ENCODE measurements at places on chromosomes 11 and 22.
A peak's percentile ranks its signal among the peaks of the same experiment; 100 is the strongest.

GRCh38 chr11:1084561-1085439 lies 10.1 kb downstream of the MUC2 start:
- no peak for DNase-seq

GRCh38 chr11:34827228-34827627 lies 89.0 kb downstream of the APIP start:
- DNase-seq = no peak

DNA sequence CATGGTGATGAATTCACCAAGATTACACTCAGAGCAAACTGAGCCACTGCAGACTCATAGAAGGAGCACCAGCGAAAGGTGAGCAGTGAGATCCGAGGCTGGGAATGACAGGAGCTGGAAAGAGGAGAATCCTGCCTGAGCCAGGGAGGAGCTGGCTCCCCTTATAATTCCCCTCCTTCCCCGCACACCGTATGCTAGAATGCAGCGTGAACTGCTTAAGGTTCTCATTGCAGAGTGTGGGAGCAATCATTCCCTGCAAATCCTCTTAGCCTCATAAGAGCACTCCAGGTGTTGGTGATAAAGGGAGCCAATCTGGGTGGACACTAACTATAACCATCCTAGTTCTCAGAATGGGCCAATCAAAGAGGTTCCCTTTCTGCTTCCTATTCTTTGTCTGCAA lies 127.6 kb upstream of the TEAD1 start:
- no peak for DNase-seq

GRCh38 chr11:134585666-134586610 lies 173.9 kb upstream of the B3GAT1 start:
- DNase-seq = no peak

GRCh38 chr11:117381481-117382387 lies 54.1 kb downstream of the CEP164 start:
- DNase-seq = no peak

DNA sequence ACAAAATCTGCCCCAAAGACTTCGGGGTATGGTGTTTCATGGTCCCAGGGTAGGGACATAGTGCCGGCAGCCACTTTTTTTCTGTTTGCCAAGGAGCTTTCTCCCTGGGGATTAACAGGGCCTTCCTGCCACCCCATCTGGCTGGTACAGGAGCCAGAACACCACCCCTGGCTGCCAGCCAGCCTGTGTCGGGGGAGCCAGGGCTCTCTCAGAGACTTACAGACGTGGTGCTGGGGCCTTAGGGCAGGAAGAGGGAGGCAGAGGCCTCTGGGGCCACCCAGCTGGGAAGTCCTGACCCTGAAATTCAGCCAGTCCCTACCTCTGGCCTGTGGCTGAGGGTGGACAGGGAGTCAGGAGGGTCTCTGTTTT lies 52.4 kb upstream of the CDON start:
- no peak for DNase-seq

GRCh38 chr11:114354076-114354475 lies 46.2 kb downstream of the C11orf71 start:
- peak; percentile 0 for DNase-seq

- DNase-seq = no peak
Observed at GRCh38 chr22:26610072-26610958, 7.5 kb downstream of the CRYBB1 start.

DNA sequence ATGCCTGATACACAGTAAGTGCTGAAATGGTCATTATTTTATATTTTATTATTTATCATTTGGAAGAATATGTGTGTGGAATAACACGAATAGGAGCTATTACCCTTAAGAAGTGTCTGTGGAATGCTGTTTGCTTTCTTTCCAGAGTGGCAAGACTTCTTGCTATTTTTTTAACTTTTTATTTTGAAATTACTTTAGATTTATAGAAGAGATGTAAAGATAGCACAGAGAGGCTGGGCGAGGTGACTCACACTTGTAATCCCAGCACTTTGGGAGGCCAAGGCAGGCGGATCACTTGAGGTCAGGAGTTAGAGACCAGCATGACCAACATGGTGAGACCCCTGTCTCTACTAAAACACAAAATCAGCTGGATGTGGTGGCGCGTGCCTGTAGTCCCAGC lies 58.9 kb upstream of the PAX6 start:
- DNase-seq = no peak

- DNase-seq = no peak
Observed at GRCh38 chr11:118059246-118059940, 17.5 kb upstream of the TMPRSS4 start.

- DNase-seq = no peak
Observed at GRCh38 chr11:7668911-7669310, 4.4 kb downstream of the CYB5R2 start.

DNA sequence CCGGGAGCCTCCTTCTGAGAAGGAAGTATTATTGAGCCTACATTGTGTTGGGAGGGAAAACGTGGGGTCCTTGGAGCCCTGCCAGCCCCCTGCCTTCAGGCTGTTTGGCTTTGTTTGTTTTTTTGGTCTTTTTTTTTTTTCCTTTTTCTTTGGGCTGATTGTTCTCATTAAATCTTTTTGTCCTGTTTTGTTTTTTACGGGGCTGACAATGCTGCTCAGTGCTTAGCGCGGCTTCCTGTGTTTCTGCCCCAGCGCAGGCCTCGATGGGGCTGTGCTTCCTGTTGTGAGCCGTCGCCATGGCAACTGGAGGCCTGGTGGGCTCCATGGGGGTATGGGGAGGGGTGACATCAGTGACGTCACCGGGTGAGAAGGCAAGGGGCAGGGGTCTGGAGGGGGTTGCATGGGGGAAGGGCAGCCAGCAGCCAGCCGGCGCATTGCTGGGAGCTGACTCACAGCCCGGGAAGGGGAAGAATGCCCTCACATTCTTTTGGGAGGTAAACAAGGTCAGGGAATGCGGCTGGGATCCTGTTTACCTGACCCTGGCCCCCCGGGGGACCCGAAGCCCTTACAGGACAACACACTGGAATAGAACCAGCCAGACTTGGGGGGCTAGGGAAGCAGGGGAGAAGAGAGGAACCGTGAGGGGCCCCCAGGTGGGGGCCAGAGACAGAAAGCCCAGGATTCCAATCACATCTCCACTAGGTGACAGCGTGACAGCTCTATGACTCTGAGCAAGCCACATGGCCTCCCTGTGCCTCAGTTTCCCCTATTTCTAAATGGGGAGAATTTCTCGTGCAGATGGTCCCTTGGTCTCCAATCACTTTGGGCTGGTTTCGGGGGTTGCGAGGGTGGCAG lies 22.2 kb upstream of the CBX7 start:
- DNase-seq = peak; percentile 71

- no peak for DNase-seq
Observed at GRCh38 chr22:33975841-33976240, 55.6 kb upstream of the LARGE1 start.

DNA sequence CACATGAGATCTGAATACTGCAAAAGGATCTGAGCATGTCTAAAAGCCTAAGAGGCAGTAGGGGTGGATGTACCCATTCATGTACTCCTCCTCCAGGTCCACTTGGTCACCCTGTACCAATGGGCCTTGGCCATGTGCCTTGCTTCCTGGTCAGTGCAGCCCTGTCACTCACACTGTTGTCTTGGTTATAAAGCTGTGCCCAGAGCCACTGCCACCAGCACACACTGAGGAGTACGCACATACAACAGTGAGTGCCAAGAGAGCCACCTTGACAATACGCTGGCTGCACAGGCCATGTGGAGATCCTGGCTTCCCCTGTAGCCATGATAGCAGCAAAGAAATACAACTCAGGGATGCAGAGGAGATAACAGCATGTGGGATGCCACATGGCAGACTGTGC lies 96.4 kb upstream of the LDLRAD3 start:
- DNase-seq = no peak

DNA sequence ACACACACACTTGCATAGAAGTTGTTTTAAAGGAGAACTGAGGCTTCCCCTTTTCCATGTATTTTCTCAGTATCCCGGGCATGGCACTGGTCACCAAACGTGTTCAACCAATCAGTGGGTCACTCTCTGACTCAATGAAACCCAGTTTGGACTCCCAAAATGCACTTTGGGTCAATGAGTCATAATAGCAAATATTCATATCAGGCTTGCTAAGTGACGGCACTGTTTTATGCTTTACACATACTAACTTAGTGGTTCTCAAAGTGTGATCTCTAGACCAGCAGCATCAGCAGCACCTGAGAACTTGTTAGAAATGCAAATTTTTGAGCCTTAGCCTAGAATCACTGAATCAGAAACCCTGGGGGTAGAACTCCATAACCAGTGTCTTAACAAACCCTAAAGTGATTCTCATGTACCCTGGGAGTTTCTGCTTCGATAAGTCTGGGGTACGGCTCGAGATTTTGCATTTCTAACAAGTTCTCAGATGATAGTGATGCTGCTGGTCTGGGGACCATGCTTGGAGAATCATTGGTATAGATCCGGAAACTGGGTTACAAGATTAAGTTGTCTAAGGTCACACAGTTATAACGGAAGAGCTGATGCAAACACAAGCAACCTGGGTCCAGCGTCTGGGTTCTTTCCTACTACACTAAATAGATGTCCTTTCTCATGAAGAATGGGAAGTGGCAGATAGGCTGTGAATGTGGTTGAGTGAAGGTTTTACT lies 35.6 kb downstream of the ETS1 start:
- DNase-seq = no peak

DNA sequence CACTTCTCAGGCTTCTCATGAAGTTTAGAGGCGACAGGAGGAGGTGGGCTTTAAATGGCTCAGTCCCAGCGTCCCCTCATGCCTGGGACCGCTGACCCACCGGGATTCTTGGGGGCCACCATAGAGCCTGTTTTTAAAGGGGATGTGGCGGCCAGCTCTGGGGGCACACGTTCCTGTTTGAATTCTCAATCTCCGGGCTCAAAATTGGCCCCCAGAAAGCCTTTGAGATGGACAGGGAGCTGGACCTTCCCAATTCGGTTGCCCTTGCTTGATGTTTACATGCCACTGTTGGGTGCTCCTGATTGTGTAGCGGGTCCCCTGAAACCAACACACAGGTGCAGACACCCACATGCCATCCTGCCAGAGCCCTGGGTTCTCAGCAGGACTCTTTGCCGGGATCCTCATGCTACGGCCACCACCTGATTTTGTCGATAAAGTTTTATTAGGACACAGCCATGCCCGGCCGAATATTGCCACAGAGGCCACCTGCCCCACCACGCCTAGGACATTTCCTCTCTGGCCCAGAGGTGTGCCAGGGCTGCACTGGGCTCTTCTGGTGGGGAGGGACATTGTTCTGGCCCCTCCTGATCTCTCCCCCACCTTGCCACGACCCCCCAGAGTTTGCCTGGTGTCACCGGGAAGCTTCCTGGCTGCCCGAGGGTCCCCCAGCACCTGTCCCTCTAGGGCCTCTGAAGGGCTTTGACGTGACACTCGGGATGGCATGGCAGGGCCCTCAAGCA lies 71.6 kb downstream of the KCNQ1 start:
- DNase-seq = no peak

GRCh38 chr11:68093565-68093964 lies 27.6 kb downstream of the CHKA start:
- no peak for DNase-seq

GRCh38 chr11:109783014-109783413 lies 310.2 kb upstream of the ZC3H12C start:
- DNase-seq = no peak

DNA sequence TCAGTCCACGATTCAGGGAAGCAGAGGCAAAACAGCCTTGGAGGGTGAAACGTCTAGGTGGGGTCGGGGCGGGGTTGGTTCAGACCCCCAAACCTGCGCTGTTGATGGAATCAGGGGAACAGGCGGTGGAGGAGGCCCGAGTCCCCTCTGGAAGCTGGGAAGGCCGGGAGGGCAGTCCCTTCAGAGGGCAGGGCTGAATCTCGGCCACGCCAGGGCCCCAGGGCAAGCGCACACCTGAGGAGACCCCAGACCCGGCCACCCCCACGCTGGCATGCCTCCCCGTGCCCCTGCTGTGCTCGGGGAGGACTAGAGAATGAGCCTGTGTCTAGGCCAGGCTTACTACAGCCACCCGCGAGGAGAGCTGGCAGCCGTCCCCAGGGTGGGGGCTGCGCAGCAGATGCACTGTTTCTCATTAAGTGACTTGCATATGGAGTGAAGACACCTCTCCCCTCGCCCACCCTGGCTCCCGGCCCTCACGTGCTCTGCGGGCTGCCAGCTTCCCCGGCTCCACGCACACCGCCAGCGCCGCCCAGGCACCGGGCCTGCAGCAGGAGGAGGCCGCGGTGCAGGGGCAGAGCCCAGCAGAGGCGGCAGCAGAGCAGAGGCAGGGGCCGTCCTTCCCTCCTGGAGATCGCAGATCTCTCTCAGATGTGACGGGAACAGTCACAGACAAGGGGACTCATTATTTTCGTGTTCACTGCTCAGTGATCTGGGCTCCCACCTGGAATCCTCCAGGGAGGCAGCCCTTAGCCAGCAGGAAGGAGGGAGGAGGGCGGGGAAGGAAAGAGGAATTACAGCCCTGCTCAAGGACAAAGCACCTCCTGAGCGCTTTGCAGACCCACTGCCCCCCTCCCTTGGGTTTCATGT lies 47.1 kb upstream of the OPCML start:
- no peak for DNase-seq

GRCh38 chr11:86587264-86588193 lies 84.9 kb downstream of the ME3 start:
- no peak for DNase-seq

- no peak for DNase-seq
Observed at GRCh38 chr11:27904358-27905055, 203.4 kb downstream of the KIF18A start.

GRCh38 chr11:129960216-129961214 lies 42.1 kb downstream of the PRDM10 start:
- DNase-seq = peak; percentile 24

GRCh38 chr22:29156507-29156906 lies 49.2 kb upstream of the EMID1 start:
- DNase-seq = no peak

GRCh38 chr22:23716811-23717801 lies 26.3 kb downstream of the RGL4 start:
- DNase-seq = peak; percentile 63

DNA sequence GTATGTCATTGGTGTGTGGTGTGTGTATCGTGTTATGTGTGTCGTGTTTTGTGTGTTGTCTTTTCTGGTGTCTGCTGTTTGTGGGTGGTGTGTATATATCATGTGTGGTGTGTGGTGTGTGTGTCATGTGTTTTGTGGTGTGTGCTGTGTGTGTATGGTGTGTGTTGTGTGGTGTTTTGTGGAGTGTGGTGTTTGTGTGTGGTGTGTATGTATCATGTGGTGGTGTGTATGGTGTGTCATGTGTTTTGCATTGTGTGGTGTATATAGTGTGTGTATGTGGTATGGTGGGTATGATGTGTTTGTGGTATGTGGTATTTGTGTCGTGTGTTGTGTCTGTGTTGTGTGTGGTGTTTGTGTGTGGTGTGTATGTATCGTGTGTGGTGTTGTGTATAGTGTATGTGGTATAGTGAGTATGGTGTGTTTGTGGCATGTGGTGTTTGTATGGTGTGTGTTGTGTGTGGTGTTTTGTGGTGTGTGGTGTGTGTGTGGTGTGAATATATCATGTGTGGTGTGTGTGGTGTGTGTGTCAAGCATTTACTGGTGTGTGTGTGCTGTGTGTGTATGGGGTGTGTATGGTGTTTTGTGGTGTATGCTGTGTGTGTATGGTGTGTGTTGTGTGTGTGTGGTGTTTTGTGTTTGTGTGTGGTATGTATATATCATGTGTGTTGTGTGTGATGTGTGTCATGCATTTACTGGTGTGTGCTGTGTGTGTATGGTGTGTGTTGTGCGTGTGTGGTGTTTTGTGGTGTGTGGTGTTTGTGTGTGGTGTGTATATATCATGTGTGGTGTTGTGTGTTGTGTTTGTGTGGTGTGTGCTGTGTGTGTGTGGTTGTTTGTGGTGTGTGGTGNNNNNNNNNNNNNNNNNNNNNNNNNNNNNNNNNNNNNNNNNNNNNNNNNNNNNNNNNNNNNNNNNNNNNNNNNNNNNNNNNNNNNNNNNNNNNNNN lies 12.7 kb downstream of the PIM3 start:
- no peak for DNase-seq
